Caco-2 (cell line): ENCODE measurements at places on chromosomes 2 and 18.

GRCh38 chr18:28338316-28338715 lies 161.4 kb upstream of the CDH2 start:
- no peak for DNase-seq

DNA sequence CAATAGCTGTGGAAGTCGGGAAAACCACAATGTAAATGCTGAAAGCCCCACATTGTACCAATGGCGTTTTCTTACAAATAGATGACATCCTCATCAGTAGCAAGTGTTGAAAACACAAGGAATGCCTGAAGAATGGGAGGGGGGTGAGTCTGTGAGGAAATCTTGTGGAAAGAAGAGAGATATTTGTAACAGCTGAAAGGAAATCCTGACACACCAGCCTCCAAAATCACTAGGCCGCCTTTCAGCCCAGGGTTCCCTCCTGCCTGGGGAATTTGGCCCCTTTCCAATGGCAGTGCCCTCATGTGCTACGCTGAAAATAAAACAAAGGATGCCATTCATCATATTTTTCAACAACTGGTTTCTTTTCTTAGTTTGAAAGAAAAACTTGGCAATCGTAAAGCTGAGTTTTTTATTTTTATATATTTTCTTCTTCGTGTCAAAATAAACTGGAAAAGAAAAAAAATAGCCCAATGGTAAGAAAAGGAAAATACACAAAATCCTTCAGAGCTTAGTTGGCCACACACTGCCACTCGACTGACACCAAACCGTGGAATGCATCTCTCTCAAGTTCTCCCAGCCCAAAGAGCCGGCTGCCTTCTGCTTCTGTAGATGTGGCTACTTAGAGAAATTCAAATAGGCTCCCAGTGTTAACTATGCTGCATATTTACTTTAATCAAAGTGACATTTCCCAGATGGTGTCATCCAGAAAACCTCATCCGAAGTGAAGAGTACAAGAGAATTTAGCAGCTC lies 52.0 kb downstream of the FTCDNL1 start:
- DNase-seq, result no peak

DNA sequence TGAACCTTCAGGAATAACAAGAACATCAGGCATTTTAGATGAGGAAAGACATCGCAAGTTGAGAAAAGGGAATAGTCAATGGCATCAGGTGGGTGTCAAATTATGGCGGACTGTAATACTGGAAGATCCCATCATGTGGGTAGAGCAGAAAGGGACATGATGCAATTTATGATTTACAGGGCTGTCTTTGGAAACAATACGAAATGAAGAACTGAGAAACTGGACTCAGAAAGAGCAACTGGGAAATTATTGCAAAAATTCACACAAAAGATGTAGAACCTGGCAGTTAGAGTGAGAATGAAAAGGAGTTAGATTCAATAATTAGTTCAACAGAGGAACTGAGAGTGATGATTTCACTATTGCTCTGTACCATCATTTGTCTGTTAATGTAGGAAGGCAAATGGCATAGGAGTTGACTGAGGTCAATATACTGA lies 1635.0 kb upstream of the ACVR2A start:
- no peak for DNase-seq

- no peak for DNase-seq
These were observed 11.7 kb upstream of the FBXO11 start for GRCh38 chr2:47918043-47918442.

GRCh38 chr2:19369341-19369955 lies 11.0 kb upstream of the OSR1 start:
- DNase-seq, result no peak

DNA sequence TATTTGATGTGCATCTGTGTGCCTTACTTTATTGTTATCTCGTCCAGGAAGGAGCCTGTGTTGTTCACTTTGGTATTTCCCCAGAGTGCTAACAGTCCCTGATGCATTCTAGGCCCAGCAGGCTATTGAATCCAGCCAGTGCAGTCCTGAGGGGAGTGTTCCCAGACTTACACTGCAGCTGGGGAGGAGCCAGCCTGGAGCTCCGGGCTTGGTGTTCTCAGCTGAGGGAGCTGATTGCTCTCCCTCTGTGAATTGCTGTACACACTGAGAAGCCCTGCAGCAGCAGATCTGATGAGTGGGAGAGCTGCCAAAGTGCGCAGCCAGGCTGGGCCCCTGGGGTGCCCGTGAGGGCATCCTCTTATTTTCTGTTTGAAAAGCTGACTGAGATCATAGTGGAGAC lies 159.2 kb downstream of the GALNT3 start:
- peak; percentile 46 for DNase-seq

GRCh38 chr2:241885946-241886643 lies 16.6 kb downstream of the RTP5 start:
- no peak for DNase-seq
